Bronchial epithelial cell (primary cell): ENCODE measurements at places on chromosomes 11 and 22.

DNA sequence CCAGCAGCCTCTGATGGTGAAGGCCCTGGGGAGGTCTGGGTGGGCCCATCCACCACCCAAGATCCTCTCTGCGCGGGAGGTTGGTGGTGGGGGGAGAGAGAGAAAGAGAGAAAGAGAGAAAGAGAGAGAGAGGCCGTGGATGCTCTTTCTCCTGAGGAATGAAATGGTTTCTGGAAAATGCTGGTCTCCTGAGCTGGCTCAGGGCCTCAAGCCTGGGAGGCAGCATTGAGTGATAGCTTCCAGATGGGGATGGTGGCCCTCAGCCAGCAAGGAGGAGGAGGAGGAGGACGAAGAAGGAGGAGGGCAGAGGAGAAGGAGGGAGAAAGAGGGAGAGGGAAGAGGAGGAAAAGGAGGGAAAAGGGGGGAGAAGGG is 4.6 kb downstream of the TSPAN32 start:
- DNase-seq: no peak

- DNase-seq: peak; percentile 92
These were observed 41.3 kb upstream of the RDX start for GRCh38 chr11:110337570-110338193.

- DNase-seq: no peak
These were observed 77.2 kb downstream of the KCNQ1 start for GRCh38 chr11:2521733-2522630.

DNA sequence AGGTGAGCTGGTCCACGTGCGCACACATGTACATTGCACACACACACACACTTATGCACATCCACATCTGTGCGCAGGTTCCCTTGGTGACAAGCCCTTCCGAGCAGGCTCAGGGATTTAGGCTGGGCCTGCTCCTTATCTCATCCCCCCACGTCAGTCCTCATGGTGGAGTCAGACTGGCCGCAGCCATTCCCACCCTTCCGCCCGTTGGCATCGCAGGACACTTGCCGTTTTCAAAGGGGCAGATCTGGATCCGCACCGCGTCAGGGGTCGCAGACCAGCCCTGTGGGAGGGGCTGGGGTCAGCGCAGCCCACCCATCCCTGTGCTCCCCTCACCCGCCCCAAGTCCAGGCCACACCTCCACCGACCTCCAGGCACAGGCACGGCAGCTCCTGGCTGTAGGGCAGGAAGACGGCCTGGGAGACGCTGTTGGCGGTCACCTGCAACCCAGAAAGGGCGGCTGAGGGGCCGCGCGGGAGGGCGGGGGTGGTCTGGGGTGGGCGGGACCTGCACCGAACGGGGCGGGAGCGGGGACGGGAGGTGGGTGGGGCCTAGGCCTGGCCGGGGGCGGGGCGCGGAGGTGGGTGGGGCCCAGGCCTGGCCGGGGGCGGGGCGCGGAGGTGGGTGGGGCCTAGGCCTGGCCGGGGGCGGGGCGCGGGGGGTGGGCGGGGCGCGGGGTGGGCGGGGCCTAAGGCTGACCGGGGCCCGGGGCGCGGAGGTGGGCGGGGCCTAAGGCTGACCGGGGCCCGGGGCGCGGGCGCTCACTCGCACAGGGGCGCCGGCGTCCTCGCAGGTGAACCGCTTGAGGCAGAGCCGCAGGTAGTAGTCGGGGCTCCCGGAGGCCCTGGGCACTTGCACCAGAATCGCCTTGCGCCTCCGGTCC is 13.3 kb downstream of the IL17REL start:
- DNase-seq: no peak

GRCh38 chr22:19873138-19873959 is 18.7 kb upstream of the GNB1L start:
- no peak for DNase-seq

- DNase-seq: no peak
These were observed 5.0 kb downstream of the PHLDB1 start for GRCh38 chr11:118612378-118612777.

DNA sequence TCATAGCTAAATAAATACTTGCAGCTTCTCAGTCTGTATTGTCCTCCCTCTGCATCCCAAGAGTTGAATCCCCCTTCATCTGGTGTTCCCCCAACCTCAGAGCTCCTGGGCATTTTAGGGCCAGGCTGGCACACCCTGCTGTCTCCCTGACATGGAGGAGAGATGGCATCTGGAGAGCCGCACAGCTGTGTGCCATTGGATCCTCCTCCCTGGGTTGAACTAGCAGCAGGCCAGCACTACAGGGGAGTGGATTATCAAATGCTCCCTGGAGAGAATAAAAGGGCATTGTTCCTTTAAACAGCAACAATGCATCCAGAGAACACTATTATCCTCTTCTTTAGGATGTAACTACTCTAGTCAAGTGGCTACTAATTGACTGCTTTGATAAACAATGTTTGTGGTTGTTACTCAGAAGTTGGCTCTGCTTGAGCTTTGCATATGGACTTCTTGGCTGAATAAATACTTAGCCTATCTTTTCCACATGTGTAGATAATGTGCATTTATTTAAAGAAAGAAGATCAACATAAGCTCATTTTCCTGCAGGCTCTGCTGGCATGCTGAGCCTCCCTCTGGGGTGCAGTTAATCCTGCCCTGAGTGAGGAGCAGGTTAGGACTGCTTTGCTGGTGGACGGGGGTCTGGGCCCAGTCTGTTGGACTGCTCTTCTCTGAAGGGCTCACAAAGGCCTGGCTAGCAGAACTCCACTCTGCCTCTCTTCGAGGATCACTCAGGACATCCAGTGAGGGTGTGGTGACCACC is 897.2 kb downstream of the TBC1D22A start:
- no peak for DNase-seq

DNA sequence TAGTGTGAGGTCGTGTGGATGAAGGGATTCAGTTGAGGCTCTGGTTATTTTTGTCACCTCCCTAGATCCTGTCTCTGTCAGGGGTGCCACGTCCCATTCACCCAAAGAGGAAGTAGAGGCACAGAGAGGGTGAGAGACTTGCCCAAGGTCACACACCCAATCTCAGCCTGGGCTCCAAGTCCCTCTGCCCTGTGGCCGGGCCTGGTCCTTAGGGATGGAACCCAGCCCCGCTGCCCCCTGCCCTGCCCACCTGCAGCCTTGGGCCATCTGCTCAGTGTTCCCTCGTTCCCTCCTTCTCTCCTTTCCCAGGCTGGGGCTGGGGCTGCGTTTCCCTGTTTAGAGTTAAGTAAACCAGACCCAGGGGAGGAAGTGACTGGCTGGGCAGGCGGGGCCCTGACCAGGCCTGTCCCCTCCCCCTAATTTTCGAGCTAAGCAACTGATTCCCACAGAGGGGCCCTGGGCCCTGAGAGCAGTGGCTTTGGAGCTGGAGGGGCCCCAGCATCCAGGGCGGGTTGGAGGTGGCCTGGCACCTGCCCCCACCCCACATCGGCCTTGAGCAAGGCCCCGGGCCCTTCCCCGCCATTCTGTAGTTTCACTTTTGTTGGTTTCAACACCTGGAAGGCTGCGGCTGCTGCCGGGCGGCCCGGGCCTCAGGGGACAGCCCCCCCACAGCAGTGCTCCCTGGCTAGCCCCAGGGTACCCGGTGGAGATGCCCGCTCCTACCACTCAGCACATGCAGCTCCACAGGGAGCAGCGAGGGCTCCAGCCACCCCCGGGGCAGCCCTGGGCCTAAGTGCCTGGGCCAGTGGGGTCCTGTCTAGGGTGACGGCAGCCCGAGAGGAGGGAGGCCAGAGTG is 1.5 kb downstream of the TCIRG1 start:
- DNase-seq: peak; percentile 36

- DNase-seq: peak; percentile 69
These were observed 12.0 kb downstream of the STIM1 start for GRCh38 chr11:3867209-3868091.

DNA sequence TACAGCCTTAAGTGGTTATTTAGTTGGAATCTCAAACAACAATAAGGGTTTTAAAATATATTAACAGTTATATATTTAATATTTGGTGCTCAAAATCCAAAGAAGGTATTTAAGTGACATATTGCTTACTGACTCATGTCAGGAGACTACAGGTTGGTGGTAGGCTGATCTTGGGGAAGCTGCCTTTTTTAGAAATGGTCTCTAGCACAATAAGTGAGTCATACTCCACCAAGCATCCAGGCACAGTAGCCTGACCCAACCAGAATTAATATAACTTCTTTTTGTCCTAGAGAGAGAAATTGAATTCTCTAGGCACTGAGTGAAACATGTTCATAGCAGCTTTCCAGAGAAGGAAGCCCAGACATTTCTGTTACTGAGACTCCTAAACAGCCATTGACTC is 868.5 kb upstream of the TENM4 start:
- DNase-seq: peak; percentile 65

DNA sequence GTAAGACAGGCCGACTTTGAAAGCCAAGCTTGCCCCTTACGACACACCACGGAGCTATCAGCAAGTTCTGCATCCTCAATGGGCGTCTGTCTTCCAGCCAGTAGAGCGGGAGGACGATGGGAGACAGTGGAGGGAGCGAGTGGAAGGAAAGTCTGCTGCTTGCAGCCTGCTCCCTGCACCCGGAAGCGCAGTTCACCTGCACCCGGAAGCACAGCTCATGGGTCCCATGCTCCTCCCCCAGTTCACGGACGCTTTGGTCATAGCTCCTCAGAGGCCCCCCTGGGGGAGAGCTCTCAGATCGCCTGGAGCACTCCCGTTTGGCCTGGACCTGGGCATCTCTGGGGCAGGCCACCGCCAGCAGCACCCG is 51.3 kb downstream of the FBLN1 start:
- DNase-seq: no peak

DNA sequence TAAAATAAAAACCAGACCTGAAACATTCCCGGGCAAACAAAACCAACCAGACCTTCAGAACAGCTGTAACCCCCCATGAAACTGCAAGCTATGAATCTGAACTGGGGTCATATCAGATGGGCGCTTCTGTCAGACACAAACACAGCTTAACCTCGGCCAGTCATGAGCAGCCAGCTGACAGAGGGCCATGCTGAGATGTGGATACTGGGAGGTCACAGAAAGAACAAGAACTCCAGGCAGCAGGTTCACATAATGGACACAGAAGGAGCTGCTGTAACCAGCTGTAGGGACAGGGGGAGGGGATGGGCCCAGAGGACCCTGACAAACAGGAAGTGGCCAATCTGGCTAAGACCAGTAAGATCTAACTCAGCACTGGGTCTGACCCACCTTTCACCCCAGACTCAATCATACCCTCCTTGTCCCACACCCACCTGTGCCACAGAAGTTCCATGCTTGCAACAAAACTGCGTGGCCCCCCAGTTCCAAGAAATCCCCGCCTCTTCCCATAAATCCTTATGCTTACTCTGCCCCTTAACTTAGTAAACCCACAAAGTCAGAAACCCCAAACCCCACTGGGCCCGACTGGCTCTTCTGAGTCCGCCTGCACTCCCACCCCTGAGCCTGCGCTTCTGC is 4.0 kb downstream of the APOL4 start:
- no peak for DNase-seq

DNA sequence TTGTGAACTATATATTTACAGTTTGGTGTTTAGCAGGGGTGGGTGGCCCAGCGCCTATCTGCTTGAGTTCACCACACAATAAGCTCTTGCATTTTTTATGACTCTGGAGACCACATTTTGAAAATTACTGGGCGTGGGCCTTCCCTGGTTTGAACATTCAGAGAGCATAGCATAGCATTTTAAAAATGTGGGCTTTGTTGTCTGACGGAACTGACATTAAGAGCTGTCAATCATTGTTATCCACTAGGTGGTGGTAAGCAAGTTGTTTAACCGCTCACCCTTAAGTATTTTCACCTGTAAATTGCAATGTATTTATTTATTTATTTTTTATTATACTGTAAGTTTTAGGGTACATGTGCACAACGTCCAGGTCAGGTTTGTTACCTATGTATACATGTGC is 1.0 kb downstream of the NLRP14 start:
- DNase-seq: no peak

DNA sequence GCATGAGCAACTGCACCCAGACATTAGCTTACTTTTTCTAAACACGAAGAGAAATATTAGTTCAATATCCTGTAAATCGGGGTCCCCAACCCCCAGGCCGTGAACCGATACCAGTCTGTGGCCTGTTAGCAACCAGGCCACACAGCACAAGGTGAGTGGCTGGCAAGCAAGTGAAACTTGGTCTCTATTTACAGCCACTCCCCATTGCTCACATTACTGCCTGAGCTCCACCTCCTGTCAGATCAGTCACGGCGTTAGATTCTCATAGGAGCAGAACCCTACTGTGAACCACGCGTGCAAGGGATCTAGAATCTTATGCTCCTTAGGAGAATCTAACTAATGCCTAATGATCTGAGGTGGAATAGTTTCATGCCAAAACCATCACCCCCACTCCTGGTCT is 27.8 kb upstream of the DEPDC7 start:
- no peak for DNase-seq

- DNase-seq: no peak
These were observed 37.0 kb upstream of the PRDM11 start for GRCh38 chr11:45109400-45109799.

DNA sequence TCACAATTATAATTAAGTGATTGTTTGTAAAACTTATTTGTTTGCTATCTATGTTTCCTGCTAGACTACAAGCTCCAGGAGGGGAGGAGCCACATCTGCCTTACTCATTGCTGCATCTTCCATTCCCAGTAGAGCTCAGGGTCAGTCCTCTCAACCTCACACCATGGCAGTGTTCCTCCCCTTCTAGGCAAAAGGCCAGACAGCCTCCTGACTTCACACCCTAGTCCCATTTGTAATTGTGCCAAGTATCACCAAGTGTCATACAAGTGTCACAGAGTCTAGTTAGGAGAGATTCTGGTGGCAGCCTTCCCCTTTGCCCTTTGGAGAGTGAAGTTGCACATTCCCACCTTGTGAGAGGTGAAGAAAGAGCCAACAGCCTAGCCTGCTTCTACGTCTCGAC is 490.4 kb downstream of the INSC start:
- DNase-seq: no peak

DNA sequence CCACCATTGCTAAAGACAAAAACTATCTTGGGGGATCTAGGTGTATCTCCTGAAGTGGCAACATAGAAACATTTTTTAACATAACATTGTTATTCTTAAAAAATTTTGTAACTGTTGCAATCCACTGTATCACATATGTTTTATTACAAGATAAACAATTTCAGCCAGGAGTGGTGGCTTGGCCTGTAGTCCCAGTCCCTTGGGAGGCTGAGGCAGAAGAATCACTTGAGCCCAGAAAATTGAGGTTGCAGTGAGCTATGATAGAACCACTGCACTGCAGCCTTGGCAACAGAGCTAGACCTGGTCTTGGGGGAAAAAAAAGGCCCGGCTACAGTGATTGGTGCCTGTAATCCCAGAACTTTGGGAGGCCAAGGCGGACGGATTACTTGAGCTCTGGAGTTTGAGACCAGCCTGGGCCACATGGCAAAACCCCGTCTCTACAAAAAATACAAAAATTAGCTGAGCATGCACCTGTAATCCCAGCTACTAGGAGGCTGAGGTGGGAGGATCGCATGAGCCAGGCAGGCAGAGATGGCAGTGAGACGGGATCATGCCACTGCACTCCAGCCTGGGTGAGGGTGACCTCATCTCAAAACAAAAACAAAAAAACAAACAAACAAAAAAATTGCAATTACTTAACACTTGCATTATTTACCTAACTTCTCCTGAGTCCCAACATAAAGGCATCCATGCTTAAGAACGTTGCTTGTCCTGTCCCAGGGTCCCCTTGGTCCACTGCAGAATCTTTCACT is 1.5 kb upstream of the DEPDC5 start:
- DNase-seq: no peak

- peak; percentile 56 for DNase-seq
These were observed 7.5 kb downstream of the P2RX3 start for GRCh38 chr11:57345555-57346211.
